ENCODE measurements at places on chromosomes 2 and 18.

GRCh38 chr2:360124-360523, 72.2 kb upstream of the ALKAL2 start:
- no peak for DNase-seq

- no peak for DNase-seq
Measured at GRCh38 chr2:74528600-74529356, 728 bp downstream of the AUP1 start.

GRCh38 chr18:35588995-35589394, 7.5 kb downstream of the GALNT1 start:
- no peak for DNase-seq

DNA sequence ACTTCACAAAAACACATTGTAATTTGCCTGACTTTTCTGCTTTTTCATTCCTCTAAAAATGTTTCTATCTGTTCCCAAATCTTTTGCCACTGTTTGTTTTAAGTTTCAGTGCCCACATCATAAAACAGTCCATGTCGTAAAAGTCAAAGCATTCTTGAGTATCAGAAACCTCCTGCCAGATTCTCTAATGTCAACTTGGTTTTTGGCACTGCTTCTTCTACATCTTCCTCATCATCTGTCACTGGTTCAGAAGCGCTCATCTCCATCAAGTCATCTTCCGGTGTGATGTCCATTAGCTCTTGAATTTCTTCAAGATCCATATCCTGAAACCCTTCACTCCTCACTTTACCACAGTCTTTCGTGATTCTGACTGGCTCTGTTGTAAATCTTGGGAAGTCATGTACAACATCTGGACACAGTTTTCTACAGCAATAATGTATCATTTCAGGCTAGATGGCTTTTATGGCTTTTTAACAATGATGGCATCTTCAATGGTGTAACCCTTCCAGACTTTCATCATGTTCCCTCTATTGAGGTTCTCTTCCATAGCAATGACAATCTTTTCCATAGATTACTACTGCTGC, 19.6 kb downstream of the CUL3 start:
- no peak for DNase-seq

DNA sequence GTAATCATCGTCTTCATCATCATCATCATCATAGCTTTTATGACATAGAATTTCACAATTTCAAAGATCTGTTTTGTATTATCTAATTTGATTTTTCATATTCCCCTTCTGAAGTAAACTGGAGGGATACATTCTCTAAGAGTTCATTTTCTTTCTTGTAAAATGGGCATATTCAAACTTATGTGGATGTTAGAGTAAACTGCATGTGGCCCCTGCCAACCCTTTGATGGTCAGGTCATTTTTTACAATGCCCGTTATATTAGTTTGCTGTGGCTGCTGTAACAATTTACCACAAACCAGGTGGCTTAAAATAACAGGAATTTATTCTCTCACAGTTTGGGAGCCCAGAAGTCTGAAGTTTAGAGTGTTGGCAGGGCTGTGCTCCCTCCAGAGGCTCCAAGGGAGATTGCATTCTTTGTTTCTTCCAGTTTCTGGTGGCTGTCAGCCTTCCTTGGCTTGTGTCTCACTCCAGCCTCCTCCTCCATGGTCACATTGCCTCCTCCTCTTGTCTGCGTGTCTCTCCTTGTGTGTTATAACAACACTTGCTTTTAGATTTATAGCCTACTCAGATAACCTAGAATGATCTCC, 127.5 kb upstream of the MMADHC start:
- peak; percentile 14 for DNase-seq

Measured in SK-N-SH (cell line).